ENCODE measurements at places on chromosomes 1 and 21. TPM values are rescaled to one million over a fixed set of nuclear protein-coding genes. Genes with fewer than 3 reads are reported as not detected.
A peak's percentile ranks its signal among the peaks of the same experiment; 100 is the strongest.

CACNA1S gene
- total RNA-seq, result not detected

THEM5 gene
- total RNA-seq, result not detected

ASPM gene
- total RNA-seq, result not detected

CASZ1 gene
- 25.8 TPM for total RNA-seq

DNA sequence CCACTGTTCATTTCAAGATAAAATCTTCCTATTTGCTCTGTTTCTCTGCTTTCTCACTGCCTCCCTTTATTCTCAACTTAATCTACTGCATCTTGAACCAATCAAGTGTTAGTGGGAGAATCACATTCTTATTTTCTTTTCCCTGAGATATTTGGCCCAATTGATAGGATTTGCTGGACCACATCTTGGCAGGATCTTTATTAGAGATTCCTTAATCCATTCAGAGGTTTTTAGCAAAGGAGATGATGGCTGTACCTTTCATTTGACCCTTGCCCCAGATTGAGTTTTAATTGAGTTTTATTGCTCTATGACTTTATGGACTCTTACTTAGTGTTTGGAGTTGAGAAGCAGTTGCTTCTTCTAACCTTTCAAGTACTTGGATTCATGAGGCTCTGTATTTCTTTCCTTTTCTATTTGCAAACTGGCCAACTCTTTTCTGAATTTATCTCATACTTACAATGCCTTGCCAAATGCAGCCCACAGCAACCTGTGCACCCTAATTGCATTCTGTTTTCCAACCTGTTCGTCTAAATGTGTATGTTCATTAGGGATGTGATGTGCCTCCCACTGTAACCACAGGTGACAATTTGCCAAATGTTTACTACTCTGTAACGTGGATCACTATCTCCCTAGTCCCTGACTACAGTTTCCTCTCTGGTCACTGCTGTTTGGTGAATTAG is 274.8 kb upstream of the KAZN start:
- no peak for DNase-seq

GRCh38 chr1:205013683-205014367 is 29.2 kb upstream of the CNTN2 start:
- no peak for DNase-seq

DNA sequence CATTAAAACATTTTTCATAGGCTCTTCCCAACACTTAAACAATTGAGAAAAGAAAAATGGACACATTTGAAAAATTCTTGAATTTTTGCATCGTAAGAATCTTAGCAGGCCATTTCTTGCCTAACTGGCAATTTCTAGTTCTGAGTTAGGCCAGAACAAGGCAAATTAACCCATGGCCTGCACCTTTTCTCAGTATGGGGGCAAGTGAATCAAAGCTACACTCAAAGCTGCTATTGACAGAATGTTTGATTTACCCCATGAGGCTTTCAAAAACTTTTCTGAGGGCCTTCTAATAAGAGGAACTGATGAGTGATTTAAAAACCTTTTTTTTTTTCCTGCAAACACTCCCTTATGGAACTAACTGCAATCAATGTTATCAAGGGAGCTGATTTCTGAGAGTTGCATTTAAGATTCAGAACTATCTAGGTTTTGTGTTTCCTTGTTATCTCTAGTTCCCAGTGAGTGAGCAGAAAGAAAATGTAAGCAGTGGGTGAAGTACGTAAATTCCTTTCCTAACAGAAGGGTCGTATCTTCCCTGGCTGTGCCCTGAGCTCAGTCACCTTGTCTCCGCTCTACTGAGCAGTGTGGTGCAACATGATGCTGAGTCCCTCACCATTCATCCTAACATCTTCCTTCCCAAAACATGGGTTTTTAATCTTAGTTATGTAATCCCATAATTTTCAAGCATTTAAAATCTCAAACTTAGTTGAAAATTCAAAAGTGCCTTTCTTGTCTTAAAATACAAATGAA is 353.7 kb downstream of the DPYD start:
- DNase-seq, result no peak

NTNG1 gene
- not detected for total RNA-seq

DNA sequence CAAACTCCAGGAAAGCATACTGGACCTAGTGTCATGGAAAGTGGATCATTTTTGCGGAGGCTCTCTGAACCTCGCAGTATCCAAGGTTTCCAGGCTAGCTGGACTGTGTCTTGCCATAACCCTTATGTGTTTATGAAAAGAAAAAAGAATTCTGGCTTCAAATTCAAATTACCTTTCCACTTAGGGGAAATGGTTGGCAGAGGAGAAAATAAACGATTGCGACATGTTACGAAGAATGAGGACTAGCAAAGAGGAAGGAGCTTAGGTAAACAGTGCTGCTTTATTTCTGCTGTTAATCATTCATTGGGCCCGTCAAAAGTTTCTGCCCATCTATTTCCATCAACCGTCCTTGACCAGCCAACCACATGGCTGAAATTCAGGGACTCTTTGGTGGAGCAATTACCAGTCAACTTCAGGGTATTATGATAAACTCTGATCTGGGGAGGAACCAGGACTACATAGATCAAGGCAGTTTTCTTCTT is at the start of gene C4BPA:
Gene C4BPA (plus strand): TSS at position 342 of the 482 bp plus-strand sequence. CDS start 8,793 bp downstream, outside the sequence.
- DNase-seq, result no peak

RNF186 gene
- total RNA-seq, result not detected

- peak; percentile 72 for DNase-seq
Observed at GRCh38 chr1:18820791-18821641, 38.4 kb downstream of the TAS1R2 start.

DNA sequence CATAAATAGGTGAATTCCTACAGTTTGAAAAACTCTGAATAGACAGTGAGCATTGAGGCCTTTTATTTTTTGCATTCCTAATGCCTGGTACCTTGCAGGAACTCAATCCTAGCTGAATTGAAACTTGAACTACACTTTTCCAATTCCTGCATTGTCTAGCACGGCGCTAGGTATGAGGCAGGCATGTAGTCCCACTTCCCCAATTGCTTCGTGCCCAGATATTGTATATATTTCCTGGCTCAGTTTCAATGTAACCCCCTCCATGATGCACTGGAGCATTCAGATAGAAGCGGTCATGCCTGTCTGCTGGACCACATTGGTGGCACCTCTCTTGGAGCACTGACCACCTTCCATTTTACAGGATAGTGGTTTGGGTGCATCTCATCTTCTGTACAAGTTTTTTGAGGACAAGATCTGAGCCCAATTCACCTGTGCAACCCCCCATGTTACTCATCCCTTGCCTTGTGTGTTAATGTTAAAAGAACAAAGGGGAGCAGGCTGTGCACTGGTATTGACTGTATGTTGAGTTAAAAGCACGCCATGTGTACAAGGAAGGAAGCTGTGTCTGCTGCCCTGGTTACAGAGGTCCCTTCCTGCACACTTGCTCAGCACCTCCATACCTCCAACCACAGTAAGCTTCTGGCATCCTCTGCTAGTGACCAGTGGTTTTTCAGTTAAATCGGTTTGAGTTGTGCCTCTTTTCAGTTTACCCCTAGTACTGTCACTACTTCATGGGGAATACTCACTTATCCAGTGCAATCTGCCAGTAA is 10.0 kb upstream of the RAB7B start:
- no peak for DNase-seq

DNA sequence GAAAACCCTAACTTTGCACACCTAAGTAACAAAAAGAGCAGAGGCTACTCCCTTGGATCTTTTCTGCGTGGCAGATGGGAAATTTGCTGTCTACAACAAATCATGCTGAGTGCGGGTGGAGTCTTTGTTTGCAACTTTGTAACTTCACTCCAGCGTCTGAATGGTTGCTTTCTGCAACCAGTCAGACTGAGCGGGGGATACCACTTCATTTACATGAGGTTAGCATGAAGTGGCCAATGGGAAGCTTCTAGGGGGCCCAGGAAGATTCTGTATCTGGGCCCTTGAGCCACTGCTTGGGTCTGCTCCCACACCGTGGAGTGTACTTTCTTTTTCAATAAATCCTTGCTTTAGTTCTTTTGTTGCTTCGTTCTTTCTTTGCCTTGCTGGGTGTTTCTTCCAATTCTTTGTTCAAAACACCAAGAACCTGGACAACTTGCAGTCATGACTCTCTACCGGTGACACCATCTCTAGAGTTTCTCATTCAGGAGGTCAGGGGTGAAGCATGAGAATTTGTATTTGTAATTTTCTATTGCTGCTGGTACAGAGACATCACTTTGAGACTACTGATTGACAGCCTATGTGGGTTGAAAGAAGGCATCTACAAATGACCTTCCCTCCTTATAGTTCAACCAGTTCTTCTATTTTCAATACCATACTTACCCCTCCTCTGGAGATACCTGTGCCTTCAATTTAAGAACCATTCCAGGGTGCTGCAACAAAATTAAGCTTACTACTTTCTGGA is 55.8 kb upstream of the RC3H1 start:
- DNase-seq, result no peak

TNFRSF14 gene
- total RNA-seq, result 141 TPM

CYP4X1 gene
- total RNA-seq, result 17.2 TPM
